ENCODE measurements at places on chromosomes 6 and 20. TPM values are rescaled to one million over a fixed set of nuclear protein-coding genes. Genes with fewer than 3 reads are reported as not detected.

The HUS1B gene
- total RNA-seq = not detected

The DNAAF9 gene
- 22.1 TPM for total RNA-seq

The FAM217A gene
- not detected for total RNA-seq

- no peak for DNase-seq
Measured at GRCh38 chr20:38061109-38061508, 27.6 kb downstream of the RPRD1B start.

DNA sequence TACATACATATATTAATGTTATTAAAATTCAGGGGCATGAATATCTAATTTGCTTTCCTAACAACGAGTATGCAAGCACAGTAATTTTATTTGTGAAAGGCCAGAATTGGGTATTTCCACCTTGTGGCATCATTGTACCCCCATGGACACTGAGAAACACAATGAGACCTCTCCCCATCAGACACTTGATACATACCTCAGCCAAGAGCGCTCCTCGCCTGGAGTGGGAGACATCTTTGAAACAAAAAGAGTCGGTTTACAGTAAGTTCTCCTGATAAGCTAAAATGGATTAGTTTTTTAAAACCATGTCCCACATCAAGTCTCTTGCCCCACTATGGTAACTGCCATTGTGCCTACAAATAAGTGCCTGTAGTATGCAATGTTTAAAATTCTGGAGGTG lies 2.1 kb downstream of the CNR1 start:
- no peak for DNase-seq

Data from Right ventricle myocardium inferior (tissue), 1 donor.